ENCODE measurements at places on chromosomes 7 and 10. TPM values are rescaled to one million over a fixed set of nuclear protein-coding genes. Genes with fewer than 3 reads are reported as not detected.

The ACTR3C gene
- total RNA-seq: 20.2 TPM

The SYT15 gene
- total RNA-seq: 1.4 TPM

The CFAP70 gene
- total RNA-seq: 0.98 TPM

The OR6B1 gene
- not detected for total RNA-seq

The AKR1C4 gene
- not detected for total RNA-seq

The KCNMA1 gene
- 76.2 TPM for total RNA-seq

The METTL27 gene
- total RNA-seq: 3.7 TPM

The CYP26C1 gene
- total RNA-seq: not detected

The VPS26A gene
- 58.3 TPM for total RNA-seq

The LMBR1 gene
- 49.9 TPM for total RNA-seq

The GFRA1 gene
- 5.1 TPM for total RNA-seq

The KAZALD1 gene
- total RNA-seq: 17.7 TPM

The LRRD1 gene
- total RNA-seq: not detected

The HYAL4 gene
- not detected for total RNA-seq

The OR2A5 gene
- total RNA-seq: not detected
